ENCODE measurements at places on chromosomes 4 and X. TPM values are rescaled to one million over a fixed set of nuclear protein-coding genes. Genes with fewer than 3 reads are reported as not detected.

Gene RASGEF1B
- total RNA-seq, result 13.5 TPM

Gene TMEM144
- total RNA-seq, result 5.6 TPM

Gene CPE
- 103 TPM for total RNA-seq

Gene RIBC1
- total RNA-seq, result not detected

Gene GPR34
- total RNA-seq, result 3.2 TPM

DNA sequence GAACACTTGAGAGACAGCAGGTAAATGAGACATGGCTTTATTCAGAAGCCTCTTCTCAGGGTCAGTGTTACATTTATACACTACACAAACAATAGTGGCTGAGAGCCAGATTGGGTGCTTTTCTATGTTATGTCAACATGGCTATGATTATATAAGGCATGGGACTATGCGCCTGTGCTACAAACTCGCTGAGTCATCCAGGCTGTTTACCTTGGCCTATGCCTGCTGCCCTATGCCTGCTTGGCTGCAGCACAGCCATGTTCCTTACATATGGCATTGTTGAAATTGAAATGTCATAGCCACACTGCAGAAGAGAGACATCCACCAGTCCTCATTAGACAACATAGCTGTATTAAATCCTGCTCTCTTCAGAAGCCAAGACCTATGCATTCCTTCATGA lies 236.3 kb upstream of the NWD2 start:
- DNase-seq, result no peak

DNA sequence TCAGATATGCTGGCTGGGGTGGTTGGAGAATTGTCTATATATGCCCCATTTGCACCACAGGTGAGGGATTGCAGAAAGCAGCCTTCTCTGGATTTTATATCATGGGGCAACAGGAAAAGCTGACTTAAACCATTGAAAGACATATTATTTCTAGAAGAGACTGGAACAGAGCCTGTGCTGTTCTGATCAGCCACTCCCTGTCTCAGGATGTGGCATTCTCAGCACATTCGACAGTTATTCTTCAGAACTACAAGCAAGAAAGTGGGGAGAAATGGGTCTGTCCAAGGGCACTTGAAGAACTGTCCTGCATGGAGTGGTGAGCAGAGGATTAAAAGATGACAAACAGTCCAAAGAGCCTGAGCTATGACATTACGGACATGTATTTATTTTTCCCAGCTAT lies 67.8 kb upstream of the EPHA5 start:
- DNase-seq, result no peak

- no peak for DNase-seq
Observed at GRCh38 chr4:118120120-118120760, 86.0 kb downstream of the NDST3 start.

- DNase-seq, result no peak
Observed at GRCh38 chrX:153539171-153539978, 21.9 kb downstream of the ATP2B3 start.

GRCh38 chrX:35858361-35858760 lies 60.2 kb downstream of the MAGEB16 start:
- no peak for DNase-seq

DNA sequence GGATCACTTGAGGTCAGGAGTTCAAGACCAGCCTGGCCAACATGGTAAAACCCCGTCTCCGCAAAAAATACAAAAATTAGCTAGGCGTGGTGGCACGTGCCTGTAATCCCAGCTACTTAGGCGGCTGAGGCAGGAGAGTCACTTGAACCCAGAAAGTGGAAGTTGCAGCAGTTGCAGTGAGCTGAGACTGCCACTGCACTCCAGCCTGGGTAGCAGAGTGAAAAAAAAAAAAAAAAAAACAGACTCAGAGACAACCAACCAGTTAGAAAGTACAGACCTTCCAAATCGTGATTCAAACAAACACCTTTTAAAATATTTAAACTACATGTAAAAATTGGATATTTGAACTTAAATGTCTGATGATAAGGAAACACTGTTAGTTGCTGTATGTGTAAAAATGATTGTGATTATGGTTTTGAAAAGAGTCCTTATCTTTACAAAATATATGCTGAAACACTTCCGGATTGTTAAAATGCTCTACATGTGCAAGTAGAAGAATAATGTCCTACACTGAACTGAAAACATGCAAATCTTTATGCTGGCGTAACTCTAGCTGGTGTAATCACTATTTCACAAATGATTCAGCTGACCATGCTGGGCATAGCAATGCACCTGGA lies 37.8 kb downstream of the SH3KBP1 start:
- DNase-seq, result no peak

- DNase-seq, result no peak
Observed at GRCh38 chr4:35793045-35793722, 451.1 kb downstream of the ARAP2 start.

- no peak for DNase-seq
Observed at GRCh38 chrX:2697741-2698299, 6.7 kb downstream of the CD99 start.

DNA sequence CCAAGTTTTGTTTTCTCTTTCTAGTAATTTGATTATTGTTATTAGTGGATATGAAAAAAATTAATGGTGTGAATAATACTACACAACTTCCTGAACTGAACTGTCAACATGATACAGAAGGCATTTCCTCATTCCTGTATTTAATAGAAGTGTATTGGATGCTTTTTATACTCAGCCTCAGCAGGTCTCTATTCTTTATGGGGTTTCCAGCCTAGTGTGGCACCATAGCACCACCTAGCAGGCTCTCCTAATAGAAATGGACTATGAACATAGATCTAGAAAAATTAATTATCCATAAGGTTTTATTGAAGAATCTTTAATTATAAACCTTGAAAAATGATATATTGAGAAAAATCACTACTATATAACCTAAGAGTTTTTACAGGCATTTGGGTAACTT lies 52.4 kb downstream of the GLRB start:
- no peak for DNase-seq

DNA sequence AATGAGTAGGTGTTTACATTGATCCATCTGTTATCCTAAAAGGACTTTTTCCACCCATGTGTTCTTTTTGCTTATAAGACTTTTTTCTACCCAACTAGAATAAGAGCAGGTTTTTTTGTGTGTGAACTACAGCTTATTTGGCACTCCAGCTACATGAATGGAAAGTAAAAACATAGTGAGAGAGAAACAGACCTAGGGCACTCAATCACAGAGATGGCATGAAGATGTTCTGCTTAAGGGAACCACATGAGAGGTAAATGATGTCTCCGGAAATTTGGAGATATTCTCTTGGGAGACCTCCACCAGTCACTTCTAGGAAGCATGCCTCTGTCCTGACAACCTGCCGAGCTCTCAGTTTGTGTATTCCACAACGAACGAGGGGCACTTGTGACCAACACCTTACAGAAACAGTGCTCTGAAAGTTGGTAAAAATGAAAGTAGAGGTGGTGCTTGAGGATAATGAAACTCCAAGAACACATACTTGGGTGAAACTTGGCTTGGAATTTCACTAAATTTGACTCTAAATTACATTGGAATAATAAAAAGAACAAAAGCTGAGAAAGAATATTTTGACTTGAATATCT lies 788.4 kb upstream of the GALNTL6 start:
- DNase-seq, result no peak

GRCh38 chr4:52637116-52637515 lies 22.0 kb downstream of the USP46 start:
- DNase-seq, result no peak

Measured in vagina (tissue), 2 donors.